ENCODE measurements at places on chromosomes 2 and 18. TPM values are rescaled to one million over a fixed set of nuclear protein-coding genes. Genes with fewer than 3 reads are reported as not detected.

- no peak overlapping the region for H3K4me3 ChIP-seq
- H3K27me3 ChIP-seq = no peaks in the 10 kb centered on the region
- H3K36me3 ChIP-seq = no peaks in the 10 kb centered on the region
- H3K27ac ChIP-seq = no peak overlapping the region
- no peak for DNase-seq
- no peaks in the 10 kb centered on the region for H3K4me1 ChIP-seq
Observed at GRCh38 chr2:119292226-119292625, 68.6 kb downstream of the STEAP3 start.

- DNase-seq = no peak
- no peaks in the 10 kb centered on the region for H3K4me1 ChIP-seq
- H3K27ac ChIP-seq = no peak overlapping the region
- H3K27me3 ChIP-seq = no peaks in the 10 kb centered on the region
- H3K36me3 ChIP-seq = no peaks in the 10 kb centered on the region
Observed at GRCh38 chr2:4291430-4291829, 588.1 kb downstream of the DCDC2C start.

GRCh38 chr2:122737429-122738077 lies 982.1 kb downstream of the TSN start:
- H3K27me3 ChIP-seq = no peaks in the 10 kb centered on the region
- H3K27ac ChIP-seq = no peak overlapping the region
- DNase-seq = peak; percentile 29
- no peaks in the 10 kb centered on the region for H3K36me3 ChIP-seq
- no peak overlapping the region for H3K4me3 ChIP-seq

DNA sequence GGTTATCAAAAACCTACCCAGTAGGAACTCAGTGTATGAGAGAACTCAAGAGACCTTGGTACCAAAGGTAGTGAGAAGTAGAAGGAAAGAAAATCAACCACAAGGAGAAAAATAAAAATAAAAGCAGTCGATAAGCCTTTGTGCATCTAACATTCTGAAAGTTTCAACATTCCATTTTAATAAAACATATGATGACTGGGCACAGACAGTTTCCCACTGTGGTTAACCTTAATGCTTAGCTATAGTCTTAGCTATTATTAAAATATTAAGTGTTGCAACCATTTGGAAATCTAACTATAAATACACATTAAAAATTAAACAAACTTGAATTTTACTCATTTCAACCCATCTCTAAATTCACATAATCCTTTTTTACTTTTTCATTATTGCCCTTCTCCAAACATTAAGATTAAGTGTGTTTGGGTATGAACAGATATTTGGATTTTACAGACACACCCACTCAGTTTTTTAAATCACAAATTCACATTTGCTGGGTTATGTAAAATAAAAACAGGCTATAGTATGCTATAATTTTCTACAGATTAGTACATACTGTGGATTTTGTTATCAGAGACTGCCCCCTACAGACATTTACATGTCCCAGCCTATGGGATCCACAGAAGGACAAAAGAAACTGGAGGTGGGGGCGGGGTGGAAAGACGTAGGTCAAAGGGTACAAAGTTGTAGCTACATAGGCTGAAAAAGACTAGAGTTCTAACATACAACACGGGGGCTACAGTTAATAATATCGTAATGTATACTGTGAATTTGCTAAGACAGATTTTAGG lies 32.8 kb downstream of the SRBD1 start:
- no peaks in the 10 kb centered on the region for H3K27me3 ChIP-seq
- H3K4me1 ChIP-seq = peaks cover 32% of the 10 kb centered on the region
- DNase-seq = peak; percentile 38
- H3K27ac ChIP-seq = no peak overlapping the region
- H3K36me3 ChIP-seq = peaks cover 13% of the 10 kb centered on the region
- no peak overlapping the region for H3K4me3 ChIP-seq

IL1R1 gene
- polyA plus RNA-seq = 2.6 TPM

PPIG gene
- 21.0 TPM for polyA plus RNA-seq

GRCh38 chr2:239151201-239152131 lies 249.4 kb downstream of the HDAC4 start:
- H3K4me3 ChIP-seq = no peak overlapping the region
- no peaks in the 10 kb centered on the region for H3K4me1 ChIP-seq
- H3K36me3 ChIP-seq = peaks cover 99% of the 10 kb centered on the region

DNA sequence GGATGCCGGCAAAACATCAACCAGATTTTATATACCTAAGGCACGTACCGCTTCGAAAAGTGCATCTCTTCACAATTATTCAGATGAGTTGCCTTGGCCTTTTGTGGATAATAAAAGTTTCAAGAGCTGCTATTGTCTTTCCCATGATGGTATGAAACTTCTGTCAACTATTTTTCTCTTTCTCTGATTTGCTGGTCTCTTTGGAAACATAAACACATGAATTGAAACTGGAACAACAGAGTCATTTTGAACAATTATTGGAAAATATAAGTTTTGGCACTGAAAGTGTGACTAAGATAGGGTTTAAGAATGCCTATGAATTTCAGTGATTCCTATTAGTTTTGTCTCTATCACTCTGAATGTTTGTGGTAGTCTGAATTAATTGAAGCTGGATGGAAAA lies 109.9 kb downstream of the DPP4 start:
- no peaks in the 10 kb centered on the region for H3K4me1 ChIP-seq
- no peak overlapping the region for H3K4me3 ChIP-seq
- H3K27me3 ChIP-seq = no peaks in the 10 kb centered on the region
- DNase-seq = no peak
- H3K36me3 ChIP-seq = no peaks in the 10 kb centered on the region

CFAP65 gene
- not detected for polyA plus RNA-seq

DNA sequence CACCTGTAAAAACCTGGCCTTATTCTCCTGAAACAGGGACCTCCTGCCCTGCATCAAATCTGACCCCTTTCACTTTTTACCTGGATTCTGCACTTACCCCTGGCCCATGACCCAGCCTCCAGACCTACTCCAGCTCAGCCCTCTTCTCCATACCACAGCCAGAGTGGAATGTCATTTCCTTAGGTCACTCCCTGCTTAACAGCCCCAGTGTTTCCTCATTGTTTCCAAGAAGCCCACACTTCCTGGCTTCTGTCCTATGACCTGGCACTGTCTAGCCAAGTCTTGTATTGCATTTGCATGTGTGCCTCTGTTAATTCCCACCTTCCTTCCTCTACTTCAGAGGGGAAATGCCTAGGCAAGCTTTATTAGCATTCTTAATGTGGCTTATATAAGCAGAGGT lies 51.4 kb upstream of the TRIB2 start:
- H3K27ac ChIP-seq = no peak overlapping the region
- H3K27me3 ChIP-seq = no peaks in the 10 kb centered on the region
- H3K36me3 ChIP-seq = no peaks in the 10 kb centered on the region

DNA sequence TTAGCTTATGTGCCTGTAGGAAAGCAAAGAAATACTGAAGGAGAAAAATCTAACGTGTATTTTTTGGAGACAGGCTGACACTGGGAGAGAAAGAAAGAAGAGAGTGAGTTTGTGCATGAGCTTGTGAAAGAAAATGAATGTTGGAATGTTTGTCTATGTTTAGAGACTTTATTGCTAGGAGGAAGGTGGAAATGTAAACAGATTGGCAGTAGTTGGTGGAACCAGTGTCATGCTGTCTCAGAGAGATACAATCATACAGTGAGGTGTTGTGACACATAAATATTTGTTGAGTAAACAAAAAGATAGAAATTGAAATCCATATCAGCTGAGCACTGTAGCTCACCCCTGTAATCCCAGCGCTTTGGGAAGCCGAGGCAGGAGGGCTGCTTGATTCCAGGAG lies 222.2 kb upstream of the MEIS1 start:
- no peak overlapping the region for H3K4me3 ChIP-seq
- no peak overlapping the region for H3K27ac ChIP-seq
- no peaks in the 10 kb centered on the region for H3K4me1 ChIP-seq
- H3K36me3 ChIP-seq = no peaks in the 10 kb centered on the region
- H3K27me3 ChIP-seq = no peaks in the 10 kb centered on the region

GRCh38 chr2:216633616-216634369 lies 573 bp downstream of the IGFBP2 start:
- peaks cover 46% of the 10 kb centered on the region for H3K27me3 ChIP-seq
- H3K4me3 ChIP-seq = peak overlapping the region; percentile 72
- no peak for DNase-seq
- no peaks in the 10 kb centered on the region for H3K36me3 ChIP-seq
- peaks cover 41% of the 10 kb centered on the region for H3K4me1 ChIP-seq
- H3K27ac ChIP-seq = no peak overlapping the region

GRCh38 chr2:32951672-32952071 lies 4.9 kb downstream of the LTBP1 start:
- no peak for DNase-seq
- H3K4me3 ChIP-seq = no peak overlapping the region
- H3K27ac ChIP-seq = no peak overlapping the region
- H3K36me3 ChIP-seq = no peaks in the 10 kb centered on the region
- peaks cover 65% of the 10 kb centered on the region for H3K27me3 ChIP-seq
- H3K4me1 ChIP-seq = peaks cover 7% of the 10 kb centered on the region

MTERF4 gene
- polyA plus RNA-seq = 17.8 TPM

DNA sequence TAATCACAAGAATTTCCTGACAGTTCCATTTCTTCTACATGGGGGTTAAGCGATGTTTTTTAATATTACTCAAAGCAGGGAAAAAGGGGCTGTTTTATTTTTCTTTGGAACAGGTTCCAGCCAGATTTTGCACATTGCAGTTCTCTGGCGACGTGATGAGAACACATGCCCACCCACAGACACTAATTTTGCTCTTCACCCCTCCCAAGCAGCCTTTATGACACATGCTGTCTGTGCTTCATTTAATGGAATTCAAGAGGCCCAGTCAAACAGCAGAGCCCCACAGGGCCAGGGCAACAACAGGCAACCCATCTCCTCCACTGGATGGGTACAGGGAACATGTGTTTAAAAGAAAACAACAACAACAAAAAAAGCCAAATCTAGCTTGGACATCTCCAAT lies 70.8 kb downstream of the SPRED2 start:
- H3K27ac ChIP-seq = no peak overlapping the region
- peaks cover 23% of the 10 kb centered on the region for H3K4me1 ChIP-seq
- H3K27me3 ChIP-seq = no peaks in the 10 kb centered on the region
- no peak for DNase-seq

DNMT3A gene
- polyA plus RNA-seq = 9.0 TPM

DNA sequence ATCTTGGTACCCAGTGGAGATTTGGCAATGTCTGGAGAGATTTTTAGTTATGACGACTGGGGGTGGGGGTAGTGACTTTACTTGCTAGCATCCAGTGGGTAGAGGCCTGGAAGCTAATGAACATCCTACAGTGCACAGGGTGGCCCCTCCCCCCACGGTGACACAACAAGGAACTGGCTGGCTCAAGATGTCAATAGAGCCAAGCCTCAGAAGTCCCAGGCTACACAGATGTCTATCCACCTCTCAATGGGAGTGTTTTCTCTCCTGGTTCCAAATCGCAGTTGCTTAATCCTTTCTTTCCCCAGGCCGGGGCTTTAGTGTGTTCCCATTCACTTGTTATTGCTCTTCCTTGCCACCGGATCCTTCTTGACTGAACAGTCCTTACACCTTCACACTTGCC lies 9.3 kb upstream of the CCBE1 start:
- no peak overlapping the region for H3K4me3 ChIP-seq
- no peaks in the 10 kb centered on the region for H3K27me3 ChIP-seq
- H3K36me3 ChIP-seq = no peaks in the 10 kb centered on the region
- no peak for DNase-seq

XIRP2 gene
- not detected for polyA plus RNA-seq

B3GNT7 gene
- polyA plus RNA-seq = not detected

DNA sequence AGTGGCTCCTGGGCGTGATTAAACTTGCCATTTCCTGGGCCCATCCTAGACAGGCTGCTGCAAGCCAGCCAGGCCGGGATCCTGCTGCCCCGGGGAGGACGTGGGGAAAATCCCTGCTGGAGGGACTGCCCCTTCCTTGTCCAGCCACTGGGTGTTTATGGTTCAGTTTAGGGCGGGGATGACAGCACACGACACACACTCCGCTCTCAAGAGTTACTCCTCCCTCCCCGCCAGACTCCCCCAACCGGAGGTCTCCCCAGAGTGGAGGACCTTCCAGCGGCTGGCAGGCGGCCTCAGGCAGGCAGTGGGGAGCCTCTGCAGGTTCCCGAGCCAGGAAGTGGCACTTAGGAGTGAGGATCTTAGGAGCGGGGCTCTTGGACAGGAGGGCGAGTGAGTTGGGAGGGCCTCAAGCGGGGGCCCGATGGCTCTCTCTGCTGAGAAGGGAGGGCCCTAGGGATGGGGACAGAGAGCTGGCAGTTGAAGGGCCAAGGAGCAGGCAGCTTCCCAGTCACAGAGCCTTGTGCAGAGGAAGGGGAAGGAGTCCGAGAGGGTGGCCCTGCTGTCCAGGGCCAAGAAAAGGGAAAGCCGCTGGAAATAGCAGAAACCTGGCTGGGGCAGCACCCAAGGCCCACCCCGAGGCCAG lies 5.7 kb upstream of the GPR35 start:
- no peak for DNase-seq
- peaks cover 56% of the 10 kb centered on the region for H3K4me1 ChIP-seq
- no peaks in the 10 kb centered on the region for H3K27me3 ChIP-seq
- H3K4me3 ChIP-seq = no peak overlapping the region

GRCh38 chr2:217555081-217555876 lies 447.5 kb downstream of the TNS1 start:
- H3K36me3 ChIP-seq = no peaks in the 10 kb centered on the region
- H3K27ac ChIP-seq = no peak overlapping the region
- no peaks in the 10 kb centered on the region for H3K27me3 ChIP-seq
- no peaks in the 10 kb centered on the region for H3K4me1 ChIP-seq
- no peak overlapping the region for H3K4me3 ChIP-seq
- DNase-seq = no peak

EFEMP1 gene
- not detected for polyA plus RNA-seq

DNA sequence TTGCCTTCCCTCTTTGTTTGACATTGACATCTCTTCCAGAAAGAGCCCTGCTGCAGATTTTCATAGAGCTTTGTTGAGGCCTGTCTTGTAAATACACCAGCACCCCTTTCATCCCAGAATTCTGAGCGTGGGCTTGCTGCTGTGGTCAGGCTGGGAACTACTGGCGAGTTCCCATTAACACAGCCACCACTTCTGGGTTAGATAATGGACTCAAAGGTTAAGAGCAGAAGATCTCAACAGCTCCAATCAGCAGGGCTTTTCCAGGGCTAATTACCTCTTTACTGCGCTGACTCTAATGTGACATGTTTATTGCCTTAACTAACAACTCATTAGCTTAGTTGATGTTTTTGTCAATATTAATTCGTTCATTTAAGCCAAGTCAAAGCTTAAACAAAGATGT lies 235.9 kb upstream of the BOD1L2 start:
- DNase-seq = no peak
- H3K4me1 ChIP-seq = no peaks in the 10 kb centered on the region
- no peaks in the 10 kb centered on the region for H3K27me3 ChIP-seq
- no peak overlapping the region for H3K4me3 ChIP-seq

DNA sequence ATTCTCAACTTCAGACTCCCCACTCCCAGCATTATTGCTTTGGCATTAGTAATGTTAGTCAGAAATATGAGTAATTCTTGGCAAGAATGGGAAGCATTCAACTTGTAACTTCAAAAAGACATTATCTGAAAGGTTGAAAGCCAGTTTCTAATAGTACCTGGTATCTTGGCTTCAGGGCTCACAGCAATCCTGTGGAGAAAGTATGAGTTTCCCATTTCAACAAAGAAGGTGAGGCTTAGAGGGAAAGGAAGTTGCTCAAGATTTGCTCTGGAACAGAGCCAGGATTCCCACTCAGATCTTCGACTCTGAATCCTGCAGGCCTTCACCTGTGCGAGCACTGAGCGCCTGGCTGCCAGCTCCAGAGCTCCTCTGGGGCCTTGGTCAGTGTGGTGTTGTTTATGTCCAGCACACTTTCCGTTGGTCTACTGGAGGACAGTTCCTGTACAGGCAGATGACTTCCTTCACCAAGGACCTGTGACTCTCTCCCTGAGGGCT lies 136.1 kb downstream of the MCFD2 start:
- no peaks in the 10 kb centered on the region for H3K4me1 ChIP-seq
- H3K36me3 ChIP-seq = no peaks in the 10 kb centered on the region
- H3K4me3 ChIP-seq = no peak overlapping the region
- no peak for DNase-seq

SCYGR3 gene
- not detected for polyA plus RNA-seq

CDH2 gene
- 0.08 TPM for polyA plus RNA-seq

All from CD14-positive monocyte (primary cell).